NCI-H187 treated with DMSO at 0.1 percent for 48 hours (cell line): ENCODE measurements at places on chromosomes 5 and 9.
A peak's percentile ranks its signal among the peaks of the same experiment; 100 is the strongest.

DNA sequence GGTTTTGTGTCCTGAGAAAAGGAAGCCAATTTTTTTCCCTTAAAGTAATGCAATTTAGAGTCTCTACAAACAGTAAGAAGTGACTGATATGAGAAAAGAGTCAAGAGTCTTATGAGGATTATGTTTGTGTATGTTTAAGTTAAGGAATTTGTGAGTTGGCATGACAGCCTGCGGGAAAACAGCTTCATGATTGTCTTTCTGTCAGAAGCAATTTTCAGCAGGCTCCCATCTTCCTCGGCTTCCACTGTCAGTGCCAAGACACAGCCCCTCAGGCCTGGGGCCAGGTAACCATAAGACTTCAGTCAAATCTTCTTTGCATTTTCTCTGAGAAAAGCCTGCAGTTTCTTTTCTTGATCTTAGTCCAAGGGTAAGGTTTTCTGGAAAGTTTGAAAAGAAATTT, 17.0 kb upstream of the SELENOP start:
- DNase-seq: no peak

GRCh38 chr9:93812410-93812668, 142.8 kb downstream of the BARX1 start:
- DNase-seq: no peak

DNA sequence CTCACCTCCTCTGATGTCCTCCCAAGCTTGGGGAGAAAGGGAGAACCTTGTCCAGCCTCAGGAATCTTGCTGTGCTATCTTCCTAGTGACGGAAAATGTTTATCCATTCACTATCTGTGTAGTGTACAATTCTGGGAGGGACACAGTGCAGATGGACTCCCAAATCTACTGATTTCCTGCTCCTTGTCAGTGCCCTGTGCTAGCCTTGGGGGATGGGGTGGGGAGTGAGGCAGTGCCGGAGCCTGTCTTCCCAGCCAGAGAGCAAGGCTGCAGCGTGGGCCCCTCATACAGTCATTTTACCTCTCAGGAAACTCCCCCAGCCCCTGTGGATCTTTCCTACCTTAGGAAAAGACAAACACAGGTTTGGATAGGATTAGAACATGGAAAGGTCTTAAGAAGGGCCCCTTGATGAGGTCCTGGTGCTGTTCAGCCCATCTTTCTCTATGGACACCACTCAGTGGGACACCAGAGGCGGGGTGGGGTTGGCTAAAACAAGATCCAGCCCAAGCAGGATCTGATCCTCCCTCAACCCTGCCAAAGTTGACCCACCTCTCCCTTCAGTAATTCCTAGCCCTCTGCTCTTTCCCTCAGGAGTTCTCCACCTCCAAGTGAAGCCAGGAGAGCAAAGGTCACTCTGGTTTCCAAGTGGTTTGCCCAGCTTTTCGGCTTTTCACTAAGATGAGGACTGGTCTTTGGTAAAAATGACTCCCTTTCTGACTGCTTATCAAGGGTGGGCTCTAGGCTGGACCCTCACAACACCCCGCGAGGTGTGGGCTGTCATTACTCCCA, 3.4 kb downstream of the DOLK start:
- DNase-seq: no peak

GRCh38 chr5:144315994-144316634, 145.4 kb downstream of the KCTD16 start:
- DNase-seq: no peak

GRCh38 chr9:129141066-129142041, 30.1 kb downstream of the PTPA start:
- DNase-seq: no peak

DNA sequence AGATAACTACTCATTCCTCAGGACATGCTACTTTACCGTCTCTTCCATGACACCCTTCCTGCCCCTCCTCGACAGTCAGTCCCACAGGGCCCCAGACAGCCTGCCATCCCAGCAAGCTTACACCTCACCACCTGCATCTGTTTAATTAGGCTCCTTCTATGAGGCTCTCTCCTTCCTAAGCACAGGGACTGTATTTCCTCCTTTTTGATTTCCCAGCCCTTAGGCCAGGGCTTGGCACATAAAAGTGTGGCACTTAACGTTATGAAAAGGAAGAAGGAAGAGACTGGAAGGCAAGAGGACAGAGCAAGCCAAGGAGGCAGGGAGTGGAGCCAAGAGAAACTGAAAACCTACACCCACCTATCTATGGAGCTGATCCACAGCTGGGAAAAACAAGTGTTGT, 146.8 kb downstream of the SIL1 start:
- peak; percentile 36 for DNase-seq

DNA sequence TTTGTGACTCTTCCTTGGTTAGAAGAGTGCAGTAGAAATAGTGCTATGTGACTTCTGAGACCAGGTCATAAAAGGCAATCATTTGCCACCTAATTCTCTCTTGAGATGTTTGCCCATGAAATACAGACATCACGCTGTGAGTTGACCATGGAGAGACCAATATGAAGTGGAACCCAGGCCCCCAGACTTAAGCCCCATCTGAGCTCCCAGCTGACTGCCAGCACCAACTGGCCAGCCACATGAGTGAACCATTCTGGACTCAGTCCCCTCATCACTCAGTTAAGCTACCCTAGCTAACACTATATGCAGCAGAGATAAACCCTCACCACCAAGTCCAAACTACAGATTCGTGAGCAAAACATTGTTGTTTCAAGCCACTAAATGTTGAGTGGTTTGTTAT, 60.7 kb upstream of the NIPBL start:
- no peak for DNase-seq

GRCh38 chr9:137374131-137374845, 48.7 kb downstream of the EXD3 start:
- no peak for DNase-seq

- DNase-seq: no peak
Observed at GRCh38 chr5:160787240-160787639, 64.8 kb downstream of the ATP10B start.

DNA sequence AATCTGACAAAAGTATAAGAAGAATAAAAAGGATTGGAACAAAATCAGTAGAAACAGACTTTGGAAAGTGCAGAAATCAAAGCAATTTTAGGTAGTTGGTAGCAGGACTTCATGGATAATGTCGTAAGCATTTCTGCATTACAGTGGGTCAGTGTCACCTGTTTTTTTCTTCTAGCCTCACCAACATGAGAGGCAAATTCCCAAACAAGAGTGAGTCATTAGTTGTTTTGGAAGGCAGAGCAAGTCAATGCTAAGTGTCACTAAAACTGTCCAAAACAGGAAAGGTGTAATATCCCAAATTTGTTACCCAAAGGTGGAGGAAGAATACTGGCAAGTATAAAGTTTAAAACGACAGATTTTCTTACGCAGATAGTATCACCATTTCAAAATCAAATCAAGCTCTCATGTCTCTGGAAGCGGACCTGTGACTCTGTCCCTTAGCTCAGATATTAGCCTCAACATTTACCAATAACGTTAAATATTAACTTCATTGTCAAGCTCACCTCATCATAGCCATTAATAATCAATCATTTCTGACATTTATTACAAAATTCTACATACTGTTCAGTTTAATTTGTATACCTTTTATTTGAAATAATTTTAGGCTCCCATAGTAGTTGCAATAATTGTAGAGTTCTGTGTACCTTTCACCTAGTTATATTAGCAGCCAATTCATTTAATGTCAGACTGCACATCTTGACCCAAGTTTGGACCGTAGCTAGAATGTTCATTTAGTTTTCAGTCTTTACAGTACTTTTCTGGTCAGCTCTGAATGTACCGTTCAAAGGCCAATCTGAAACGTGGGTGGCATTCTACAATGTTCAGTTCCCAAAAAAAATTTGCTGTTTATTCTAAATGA, 901.2 kb upstream of the COX7C start:
- DNase-seq: no peak

GRCh38 chr5:173310861-173311785, 17.1 kb downstream of the STC2 start:
- no peak for DNase-seq

GRCh38 chr9:107548298-107549142, 59.0 kb upstream of the KLF4 start:
- no peak for DNase-seq

DNA sequence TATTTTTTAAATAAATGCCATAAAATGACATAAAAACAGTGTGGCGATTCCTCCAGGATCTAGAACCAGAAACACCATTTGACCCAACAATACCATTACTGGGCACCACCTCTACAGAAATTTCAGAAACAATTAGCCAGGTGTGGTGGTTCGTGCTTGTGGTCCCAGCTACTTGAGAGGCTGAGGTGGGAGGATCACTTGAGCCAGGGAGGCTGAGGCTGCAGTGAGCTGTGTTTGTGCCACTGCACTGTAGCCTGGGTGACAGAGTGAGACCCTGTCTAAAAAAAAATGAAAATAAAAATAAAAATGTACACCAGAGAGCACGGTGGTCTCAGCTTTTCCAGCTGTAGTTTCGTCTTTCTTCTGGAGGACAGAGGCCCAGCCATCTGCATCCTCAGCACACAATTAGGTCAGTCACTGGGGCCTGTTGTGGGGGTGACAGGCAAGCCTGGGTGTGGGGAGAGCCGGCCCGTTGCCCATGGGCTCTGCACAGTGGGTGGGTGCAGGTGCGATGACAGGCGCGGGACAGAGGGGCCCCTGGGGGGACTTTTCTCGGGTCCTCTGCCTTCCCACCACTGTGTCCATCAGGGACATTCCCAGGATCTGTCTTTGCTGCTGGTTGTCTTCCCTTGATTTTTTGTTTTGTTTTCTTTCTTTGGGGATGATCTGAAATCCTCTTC, 9.8 kb downstream of the COL5A1 start:
- DNase-seq: no peak

DNA sequence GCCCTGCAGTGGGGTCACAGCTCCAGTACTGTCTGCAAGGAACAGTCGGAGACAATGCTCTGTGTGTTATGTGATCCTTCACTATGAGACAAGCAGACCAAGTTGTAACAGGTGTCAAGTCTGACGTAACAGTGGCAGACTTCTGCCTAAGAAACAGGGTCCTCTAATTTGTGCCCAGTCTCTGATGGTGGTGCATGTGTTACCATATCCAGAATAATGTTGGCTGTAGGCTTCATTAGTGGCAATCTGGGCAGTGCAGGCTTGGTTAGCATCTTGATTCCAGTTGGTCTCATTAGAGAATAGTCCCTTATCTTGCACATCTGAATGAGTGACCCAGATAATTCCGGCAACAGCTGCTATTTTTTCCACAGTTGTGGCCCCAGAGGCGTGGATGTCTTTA, 33.8 kb downstream of the ZNF131 start:
- no peak for DNase-seq

DNA sequence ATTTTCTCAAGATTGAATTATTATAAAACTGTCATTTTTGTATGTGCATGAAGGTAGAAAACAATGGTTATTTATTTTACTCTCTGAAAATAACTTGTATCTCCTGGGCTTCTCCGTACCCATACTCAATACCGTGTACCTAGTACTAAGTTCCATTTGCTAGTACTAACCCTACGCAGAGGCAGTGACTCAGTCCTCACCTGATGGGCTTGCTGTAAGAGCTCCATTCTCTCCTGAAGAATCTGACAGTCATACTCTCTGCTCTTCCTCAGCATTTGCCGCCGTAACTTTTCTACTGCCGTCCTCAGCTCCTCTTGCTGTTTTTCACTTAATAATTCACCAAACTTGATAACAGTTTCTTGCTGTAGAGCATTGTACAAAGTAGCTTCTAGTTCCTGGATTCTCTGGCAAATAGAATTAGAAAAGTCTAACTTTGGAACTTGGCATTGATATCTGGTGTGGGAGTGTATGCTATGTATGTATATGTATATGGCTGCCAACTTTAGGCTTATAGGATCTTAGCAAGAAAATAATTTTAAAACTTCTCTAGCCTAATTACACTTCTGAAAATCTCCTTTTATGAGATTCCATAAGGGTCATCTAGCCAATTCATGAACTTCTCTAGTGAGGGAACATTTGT, 108.0 kb upstream of the DPYSL3 start:
- DNase-seq: no peak

GRCh38 chr9:116868201-116868600, 181.1 kb downstream of the TRIM32 start:
- DNase-seq: no peak

- no peak for DNase-seq
Observed at GRCh38 chr5:44747396-44747795, 61.4 kb upstream of the MRPS30 start.

DNA sequence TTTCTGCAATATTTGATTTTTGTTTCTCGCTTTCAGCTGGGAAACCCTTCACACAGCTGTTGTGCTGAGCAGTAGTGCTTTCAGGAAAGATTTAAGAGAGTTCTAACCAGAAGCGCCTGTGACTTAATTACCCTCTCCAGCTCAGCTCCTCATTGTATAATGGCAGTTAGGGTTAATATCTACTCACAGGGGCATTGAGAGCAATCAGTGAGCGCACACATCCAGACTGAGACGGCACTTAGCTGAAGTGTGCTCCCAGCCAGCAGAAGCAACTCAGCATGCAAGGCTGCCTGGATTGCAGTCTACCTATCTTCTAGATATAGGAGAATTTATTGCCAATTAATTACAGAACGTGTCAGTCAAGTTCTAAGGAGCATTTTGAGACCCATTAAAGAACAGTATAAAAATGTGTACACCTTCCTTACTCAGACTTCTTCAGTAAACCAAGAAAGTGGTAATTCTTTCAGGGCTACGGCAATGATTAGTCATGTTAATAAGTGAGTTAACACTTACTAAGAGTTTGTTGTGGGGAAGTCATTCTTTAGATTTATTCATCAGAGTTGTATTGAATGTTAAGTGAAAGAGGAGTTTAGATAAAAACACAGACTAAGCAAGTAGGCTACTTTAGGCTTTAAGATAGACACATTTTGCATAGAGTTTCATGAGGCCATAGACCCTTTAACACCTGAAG, 111.7 kb upstream of the PCAT7 start:
- DNase-seq: peak; percentile 39

DNA sequence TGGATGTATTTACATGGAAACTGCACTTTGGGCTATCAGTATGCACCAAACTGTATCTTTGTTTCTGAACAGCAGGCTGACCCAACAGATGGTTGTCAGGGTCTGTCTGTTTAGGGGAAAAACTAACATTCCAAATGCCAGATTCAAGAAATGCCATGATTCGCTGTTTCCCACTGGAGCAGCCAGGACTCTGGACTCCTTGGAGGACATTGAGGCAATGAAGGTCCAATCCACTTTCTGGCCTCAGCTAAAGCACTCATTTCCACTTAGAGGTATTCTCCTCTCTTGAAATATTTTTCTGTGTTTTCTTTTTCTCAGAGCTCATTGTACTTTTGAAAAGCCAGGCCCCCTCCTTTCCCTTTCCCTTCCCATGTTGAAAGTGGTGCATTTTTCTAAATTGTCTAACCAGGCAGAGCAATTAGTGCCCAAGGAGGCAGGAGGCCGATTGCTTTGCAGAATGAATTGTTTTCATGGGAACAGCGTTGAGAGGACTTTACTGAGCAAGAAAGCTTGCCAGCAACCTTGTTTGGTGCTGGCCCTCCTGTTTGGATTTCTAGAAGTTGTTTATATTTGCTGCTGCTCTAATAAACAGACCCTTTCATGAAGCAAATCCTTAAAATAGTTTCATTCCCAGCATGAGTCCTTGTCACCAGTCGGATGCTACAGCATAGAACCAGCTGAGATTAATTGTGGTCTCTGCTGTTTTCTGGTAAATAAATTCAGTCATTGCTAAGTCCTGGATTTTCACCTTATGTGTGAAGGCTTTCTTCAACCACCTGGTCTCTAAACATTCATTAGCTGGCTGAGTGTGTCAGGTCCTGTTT, 132.8 kb upstream of the TAF11L2 start:
- DNase-seq: no peak
